Cardiac fibroblast (primary cell): ENCODE measurements at places on chromosomes 1 and 21.

DNA sequence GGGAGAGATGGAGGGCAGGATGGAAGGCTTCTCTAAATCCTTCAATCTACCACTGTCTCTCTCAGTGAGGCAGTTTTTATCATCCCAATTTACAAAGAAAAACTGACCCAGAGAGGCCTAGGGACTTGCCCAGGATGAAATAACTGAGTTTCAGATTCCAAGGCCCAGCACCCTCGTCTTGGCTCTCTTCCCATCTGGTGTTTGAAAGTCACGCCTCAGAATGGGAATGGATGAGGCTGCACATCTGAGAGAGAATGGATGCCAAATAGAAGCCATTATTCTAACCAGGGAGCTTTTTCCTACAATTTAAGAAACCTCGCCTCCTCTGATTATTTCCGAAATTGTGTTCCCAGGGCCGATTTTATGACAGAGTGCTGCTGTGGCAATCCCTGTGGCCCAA, 10.6 kb upstream of the KCNN3 start:
- peak; percentile 25 for DNase-seq

GRCh38 chr1:36836196-36836883, 198.0 kb downstream of the GRIK3 start:
- DNase-seq: no peak

GRCh38 chr21:44966135-44967081, 26.6 kb downstream of the SLX9 start:
- DNase-seq: no peak

- DNase-seq: no peak
These were observed 23.4 kb upstream of the PRRX1 start for GRCh38 chr1:170640581-170640980.

DNA sequence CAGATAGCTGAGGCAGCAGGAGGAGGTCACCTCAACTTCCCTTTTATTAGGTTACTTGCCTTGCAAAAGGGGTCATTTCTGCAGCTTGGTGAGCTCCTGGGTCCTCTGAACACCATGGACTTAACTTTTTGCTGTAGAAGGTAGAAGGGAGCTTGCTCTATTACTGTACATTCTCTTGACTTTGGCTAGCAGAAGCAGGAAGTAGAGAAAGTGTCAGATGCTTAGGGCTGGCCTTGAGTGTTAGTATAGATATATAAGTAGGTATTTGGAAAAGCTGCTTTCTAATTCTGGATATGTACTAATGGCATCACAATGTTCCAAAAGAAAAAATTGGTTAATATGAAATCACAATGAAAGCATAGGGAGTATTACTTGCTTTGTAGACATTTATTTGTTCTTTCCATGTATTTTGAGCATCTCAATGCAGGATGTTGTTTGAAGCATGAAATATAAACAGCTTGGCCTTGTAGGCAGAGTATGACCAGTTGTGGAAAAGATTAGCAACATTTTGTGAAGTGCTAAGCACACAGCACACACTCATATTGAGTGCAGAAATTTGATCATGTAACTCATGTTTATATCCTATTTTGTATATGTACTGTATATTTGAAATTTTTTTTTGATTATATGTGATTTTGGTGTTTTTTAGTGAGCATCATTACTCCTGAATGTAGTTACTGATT, 108.8 kb downstream of the DYRK1A start:
- peak; percentile 12 for DNase-seq

DNA sequence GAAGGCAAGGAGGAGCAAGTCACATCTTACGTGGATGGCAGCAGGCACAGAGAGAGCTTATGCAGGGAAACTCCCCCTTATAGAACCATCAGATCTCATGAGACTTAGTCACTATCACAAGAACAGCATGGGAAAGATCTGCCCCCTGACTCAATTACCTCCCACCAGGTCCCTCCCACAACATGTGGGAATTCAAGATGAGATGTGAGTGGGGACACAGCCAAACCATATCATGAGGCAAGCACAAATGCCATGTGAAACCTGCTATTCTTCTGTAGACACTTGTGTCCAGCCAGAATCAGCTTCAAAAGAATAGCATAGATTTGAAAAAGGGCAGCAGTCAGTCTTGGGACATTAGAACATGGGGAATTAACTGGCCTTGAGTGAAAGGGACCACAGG, 32.2 kb upstream of the UBE2U start:
- DNase-seq: peak; percentile 19

DNA sequence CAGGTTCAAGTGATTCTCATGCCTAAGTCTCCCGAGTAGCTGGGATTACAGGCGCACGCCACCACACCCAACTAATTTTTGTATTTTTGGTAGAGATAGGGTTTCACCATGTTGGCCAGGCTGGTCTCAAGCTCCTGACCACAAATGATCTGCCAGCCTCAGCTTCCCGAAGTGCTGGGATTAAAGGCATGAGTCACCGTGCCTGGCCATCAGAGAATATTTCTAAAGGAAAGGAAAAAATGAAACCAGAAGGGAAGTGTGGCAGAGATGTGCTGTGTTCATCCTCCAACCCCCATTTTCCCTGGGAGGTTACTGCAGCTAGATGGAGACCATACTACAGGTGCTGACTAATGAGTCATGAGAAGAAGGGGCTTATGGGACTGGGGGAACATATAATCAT, 964.1 kb downstream of the TTLL7 start:
- no peak for DNase-seq

DNA sequence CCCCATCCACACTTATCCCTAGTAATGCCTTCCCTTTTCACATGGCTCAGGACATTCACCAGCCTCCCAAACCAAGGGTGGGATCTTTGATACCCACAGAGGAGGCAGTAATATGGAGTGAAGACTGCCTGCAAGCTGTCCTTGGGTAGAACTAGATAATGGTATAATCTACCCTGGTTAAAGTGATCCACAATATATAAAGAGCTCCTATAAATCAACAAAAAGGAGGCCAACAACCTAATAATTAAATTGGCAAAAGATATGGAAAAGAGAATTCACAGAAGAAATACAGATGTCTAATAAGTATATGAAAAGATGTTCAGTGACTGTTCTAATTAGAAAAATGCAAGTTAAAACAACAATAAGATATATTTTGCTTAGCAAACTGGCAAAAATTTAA, 30.7 kb upstream of the SPOCD1 start:
- DNase-seq: no peak

DNA sequence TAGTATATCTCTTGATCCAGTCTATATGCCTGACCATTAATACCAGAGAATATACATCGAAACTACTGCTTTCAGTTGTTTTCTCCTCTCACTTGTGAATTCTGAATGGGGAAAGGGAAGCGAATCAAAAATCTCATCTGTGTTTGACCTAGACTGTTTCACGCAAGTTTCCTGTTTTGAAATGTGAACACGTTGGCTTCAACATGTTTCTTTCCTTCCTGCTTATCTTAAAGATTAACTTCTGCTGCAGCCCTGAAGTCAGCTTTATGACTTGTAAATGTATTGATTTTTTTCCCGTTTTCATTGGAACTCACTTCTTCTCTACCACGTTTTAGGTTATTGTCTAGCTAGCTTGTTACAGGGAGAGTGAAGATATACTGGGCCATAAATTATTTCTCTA, 49.9 kb downstream of the SNX27 start:
- no peak for DNase-seq

- peak; percentile 69 for DNase-seq
These were observed 27.2 kb downstream of the XCL1 start for GRCh38 chr1:168603501-168604110.

DNA sequence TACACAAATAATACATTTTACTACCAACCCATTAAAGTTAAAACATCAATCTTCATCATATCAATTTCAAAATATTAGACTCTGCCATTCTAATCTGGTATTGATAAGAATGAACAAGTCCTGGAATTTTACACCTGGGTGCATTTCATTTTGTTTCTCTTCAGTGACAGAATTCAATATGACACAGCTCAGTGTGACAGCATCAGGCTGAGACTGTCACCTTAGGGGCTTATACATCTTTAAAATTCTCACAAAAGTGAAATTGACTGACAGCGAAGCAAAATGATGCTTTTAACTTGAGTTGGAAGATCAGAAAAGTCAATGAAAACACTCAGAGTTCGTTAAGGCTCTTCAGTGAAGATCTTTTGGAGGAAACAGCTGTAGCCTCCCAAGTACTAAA, 213.0 kb downstream of the DAB1 start:
- no peak for DNase-seq

GRCh38 chr1:231487910-231488309, 40.6 kb upstream of the TSNAX start:
- DNase-seq: no peak

- no peak for DNase-seq
These were observed 63.4 kb downstream of the PSMG1 start for GRCh38 chr21:39119891-39120290.

GRCh38 chr1:51515312-51515960, 3.6 kb downstream of the EPS15 start:
- no peak for DNase-seq

GRCh38 chr1:39927538-39927937, 25.8 kb upstream of the MYCL start:
- peak; percentile 22 for DNase-seq

DNA sequence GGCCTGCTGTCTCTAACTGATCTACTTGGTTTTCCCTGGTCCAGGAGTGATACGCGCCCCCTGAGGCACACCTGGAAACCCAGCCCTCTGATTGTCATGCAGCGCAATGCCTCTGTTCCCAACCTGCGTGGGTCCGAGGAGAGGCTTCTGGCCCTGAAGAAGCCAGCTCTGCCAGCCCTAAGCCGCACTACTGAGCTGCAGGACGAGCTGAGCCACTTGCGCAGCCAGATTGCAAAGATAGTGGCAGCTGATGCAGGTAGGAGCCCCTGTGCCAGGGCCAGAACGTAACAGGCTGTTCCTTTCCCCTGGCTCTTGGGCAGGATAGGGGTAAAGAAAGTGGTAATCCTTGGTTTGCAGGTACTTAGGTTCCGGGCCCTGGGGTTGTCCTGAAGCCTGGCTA, 6.8 kb downstream of the MTFR1L start:
- no peak for DNase-seq

- DNase-seq: peak; percentile 55
These were observed 37.2 kb upstream of the SIM2 start for GRCh38 chr21:36661511-36662309.

DNA sequence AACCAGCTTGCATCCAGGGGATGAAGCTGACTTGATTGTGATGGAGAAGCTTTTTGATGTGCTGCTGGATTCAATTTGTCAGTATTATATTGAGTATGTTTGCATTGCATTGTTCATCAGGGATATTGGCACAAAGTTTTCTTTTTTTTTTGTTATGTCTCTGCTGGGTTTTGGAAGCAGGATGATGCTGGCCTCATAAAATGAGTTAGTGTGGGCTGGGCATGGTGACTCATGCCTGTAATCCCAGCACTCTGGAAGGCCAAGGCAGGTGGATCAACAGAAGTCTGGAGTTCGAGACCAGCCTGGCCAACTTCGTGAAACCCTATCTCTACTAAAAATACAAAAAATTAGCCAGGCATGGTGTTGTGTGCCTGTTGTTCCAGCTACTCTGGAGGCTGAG, 8.6 kb downstream of the OR2L3 start:
- no peak for DNase-seq

DNA sequence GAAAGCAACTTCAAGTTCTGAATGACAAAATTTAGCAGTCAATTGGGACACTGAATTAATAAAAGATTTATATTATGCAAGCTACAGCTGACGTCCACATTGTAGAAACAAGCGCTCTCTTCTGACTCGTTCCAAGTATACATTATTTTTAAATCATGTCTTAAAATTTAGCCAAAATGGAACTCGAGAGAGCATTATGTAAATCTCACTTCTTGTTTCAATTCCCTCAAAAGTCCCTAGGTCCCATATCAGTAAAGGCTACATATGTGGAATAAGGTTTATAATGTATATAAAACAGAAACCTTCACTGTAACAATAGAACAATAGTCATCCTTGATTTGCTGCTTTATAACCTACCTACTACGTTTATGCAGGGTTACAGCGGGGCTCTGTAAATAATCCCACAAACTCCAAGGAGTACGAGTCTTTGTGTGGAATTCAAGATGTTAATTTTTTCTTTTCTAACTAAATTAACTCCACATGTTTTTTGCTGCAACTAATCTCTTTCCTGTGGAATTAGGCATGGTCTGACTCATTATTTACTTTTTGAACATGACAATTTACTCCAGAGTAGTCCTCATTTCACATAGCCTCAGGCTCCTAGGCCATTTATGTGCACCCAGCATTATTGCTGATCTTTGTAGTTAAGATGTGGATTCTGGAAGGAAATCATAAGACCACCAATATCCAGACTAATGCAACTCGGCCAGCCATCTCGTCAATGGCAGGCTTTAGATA, 785.1 kb downstream of the LTN1 start:
- peak; percentile 57 for DNase-seq

DNA sequence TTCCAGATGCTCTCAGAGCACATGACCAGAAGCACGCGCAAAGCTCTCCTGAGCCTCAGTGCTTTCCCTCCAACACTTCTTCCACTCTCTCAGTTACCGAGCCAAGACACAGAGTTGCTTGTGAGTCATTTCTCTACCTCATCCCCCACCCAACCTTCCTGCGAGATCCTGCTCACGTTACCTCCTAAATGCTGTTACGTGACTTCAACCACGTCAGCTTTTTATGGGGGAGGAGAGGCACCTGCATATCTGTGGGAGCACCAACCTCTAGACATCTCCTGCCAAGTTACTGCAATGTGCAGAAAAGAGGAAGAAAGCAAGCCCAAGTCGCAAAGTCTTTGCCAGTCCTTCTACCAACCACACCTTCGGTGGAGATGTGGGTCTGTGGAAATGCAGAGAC, 27.2 kb upstream of the ERG start:
- DNase-seq: no peak

DNA sequence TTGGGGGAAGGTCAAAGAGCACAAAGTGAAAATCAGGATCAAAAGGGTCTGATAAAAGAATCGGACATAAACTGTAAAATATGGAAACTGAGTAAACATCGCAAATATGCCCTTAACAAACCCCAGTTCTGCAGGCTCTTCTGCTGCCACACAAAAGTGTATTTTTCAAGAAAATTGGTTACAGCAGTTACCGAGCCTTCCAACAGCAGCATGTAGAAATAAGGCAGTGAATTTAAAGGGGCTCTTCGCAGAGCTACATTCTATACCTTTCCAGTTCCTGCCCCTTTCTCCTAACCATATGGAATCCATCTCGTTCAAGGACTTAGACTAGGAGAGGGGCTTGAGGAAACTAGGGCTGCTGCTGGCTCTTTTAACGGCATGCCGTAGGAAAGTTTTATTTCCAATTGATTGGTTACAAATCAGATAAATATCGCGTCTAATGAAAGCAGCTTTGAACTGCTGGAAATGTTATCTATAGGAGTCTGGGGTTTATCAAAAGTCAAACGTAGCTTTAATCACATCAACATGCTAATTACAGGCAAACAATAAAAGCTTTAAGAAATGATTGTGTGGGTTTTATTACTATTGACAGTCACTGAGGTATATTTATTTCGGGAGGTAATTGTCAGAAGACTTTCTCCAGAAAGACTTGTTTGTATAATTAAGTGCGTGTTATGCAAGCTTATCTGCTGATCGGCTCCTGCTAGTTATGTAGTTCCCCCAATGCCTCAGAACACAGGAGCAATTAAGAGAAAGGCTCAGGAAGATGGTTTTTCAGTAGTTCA, 59.1 kb downstream of the GORAB start:
- DNase-seq: no peak

- peak; percentile 43 for DNase-seq
These were observed 6.2 kb downstream of the ZRANB2 start for GRCh38 chr1:71074681-71075080.

- DNase-seq: peak; percentile 19
These were observed 30.8 kb upstream of the ZNF648 start for GRCh38 chr1:182092336-182092735.
